ENCODE measurements at places on chromosomes 6 and 20.

DNA sequence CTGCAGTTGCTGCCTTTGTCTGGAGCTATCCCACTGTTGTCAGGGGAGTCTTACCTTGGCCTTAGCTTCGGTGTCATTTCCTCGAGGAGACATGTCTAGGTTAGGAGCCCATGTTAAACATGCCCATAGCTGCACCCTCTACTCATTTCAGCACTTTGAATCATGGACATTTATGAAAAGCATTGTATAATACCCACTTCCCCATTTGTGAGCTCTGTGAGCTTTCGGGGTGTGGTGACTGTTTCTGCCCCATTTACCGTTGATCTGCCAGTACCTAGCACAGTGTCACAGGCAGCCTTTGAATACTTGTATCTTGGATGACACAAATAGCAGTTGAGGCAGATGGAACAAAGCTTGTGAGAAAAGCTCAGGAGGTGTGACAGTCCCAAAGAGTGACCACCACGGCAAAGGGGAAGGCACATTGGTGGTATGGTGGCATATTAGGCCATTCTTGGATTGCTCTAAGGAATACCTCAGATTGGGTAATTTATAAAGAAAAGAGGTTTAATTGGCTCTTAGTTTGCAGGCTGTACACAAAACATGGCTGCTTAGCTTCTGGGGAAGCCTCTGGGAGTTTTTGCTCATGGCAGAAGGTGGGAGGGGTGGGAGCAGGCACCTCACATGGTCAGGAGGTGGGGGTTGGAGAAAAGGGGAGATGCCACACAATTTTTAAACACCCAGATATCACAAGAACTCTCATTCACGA, 42.0 kb downstream of the JARID2 start:
- no peak for DNase-seq

GRCh38 chr6:79808921-79809320, 138.4 kb downstream of the ELOVL4 start:
- no peak for DNase-seq

DNA sequence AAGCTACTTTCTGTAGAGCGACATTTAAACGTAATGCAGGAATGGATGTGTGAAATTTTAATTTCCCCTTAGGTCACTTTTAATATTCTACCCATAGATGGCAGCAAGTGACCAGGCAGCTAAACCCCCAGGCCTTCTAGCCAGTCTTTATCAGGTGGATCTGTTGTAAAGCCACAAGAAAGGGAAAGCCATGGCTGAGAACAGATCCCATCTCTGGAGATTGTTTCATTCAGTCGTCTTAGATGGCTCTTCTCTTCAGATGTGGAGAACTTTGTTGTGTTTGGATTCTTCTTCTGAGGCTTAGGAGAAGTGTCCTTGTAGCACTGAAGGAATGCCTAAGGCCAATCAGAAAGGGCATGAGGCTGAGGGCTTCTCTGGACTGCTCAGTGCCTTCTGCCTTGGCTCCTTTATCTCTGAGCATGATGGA, 15.8 kb upstream of the RNF182 start:
- DNase-seq: peak; percentile 31

- DNase-seq: peak; percentile 34
Observed at GRCh38 chr6:62150048-62150663, 135.9 kb downstream of the KHDRBS2 start.

- no peak for DNase-seq
Observed at GRCh38 chr6:123562677-123563076, 74.1 kb downstream of the TRDN start.
